ENCODE measurements at places on chromosomes 12 and 14.

DNA sequence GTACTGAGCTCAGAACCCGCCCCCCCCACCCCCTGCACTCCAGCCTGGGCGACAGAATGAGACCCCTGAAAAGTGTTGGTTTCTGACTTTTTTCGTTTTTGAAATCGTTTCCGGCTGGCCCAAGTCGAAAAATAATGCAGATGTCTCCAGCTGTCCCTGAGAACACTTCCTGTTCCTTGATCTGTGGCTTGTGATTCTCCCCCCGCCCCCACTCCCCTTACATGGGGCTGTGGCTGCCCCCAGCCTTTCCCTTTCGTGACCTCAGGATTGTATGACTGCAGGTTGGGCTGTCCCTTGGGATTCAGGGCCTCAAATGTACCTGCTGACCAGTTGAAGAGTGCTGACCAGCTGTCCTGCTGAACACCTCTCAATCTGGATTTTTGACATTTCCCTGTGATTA, 34.1 kb downstream of the NOC4L start:
- DNase-seq, result peak; percentile 86

DNA sequence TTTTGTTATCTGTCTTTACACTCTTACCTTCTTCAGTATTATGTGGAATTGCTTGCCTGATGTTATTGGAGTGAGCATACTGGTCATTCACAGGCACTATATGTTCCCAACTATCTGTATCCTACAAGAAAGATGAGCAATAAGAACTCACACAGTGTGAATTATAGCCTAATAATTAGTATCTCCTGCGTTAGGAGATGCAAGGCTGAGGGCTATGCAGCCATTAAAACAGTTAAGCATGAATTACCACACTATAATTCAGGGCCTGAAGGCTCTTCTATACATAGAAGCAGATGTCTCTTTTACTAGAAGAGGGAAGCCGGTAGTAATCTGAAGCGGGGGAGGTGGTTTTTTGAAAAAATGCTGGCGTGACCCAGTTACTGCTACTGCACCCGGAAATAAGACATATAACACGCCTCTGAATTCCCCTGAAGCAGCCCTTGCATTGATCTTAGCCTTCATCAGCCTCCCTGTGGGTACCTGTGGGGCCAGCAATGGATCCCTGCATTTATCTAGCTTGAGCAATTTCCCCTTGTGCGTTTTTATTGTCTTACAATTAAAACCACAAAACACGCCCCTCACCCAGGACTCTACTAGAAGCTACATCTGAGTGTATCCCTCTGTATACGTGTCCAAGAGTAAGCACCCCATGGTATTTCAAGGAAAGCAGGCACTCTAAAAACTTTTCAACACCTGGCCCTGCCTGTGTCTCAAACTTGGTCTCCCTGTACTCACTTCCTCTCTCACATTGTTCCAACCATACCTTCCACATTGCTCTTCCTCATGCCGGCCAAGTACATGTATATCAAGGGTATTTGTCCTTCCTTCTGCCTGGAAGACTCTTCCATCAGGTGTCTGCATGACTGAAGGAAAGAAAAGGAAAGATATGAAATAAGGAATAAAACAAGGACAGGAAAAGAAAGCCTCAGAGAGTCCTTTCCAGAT, 210.9 kb upstream of the ARID2 start:
- DNase-seq, result peak; percentile 56

DNA sequence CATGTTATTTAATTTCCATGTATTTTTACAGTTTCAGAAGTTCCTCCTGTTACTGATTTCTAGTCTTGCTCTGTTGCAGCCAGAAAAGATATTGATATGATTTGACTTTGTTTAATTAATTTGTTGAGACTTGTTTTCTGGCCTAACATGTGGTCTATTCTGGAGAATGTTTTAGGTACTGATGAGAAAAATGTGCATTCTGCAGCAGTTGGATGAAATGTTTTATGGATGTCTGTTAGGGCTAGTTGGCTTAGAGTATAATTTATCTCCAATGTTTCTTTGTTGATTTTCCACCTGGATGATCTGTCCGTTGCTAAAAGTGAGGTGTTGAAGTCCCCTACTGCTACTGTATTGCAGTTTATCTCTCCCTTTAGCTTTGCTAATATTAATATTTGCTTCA, 54.4 kb downstream of the GPR137C start:
- no peak for DNase-seq

- no peak for DNase-seq
These were observed 8.1 kb upstream of the FGF23 start for GRCh38 chr12:4387607-4388006.

All from NB4 (cell line).